Right hindlimb (tissue), 1 donor: ENCODE measurements at places on chromosomes 6 and 20.

DNA sequence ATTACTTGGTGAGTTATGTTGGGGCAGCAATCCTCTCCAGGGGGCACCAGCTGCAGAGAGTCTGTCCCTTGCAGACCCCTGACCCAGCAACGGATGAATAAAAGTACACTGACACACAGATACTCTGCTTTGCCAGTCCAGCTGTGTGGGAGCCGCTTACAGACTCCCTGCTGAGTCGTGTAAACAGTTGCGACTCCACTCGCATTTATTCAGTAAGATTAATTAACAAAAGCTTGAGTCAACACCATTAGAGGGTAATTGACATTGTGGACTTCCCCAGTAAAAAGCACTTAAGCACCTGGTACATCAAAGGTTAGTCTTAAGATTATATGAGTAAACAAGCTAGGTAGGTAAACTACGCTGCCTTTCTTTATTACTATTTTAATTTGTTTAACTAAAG is 92.0 kb upstream of the TMEM181 start:
- no peak for DNase-seq

DNA sequence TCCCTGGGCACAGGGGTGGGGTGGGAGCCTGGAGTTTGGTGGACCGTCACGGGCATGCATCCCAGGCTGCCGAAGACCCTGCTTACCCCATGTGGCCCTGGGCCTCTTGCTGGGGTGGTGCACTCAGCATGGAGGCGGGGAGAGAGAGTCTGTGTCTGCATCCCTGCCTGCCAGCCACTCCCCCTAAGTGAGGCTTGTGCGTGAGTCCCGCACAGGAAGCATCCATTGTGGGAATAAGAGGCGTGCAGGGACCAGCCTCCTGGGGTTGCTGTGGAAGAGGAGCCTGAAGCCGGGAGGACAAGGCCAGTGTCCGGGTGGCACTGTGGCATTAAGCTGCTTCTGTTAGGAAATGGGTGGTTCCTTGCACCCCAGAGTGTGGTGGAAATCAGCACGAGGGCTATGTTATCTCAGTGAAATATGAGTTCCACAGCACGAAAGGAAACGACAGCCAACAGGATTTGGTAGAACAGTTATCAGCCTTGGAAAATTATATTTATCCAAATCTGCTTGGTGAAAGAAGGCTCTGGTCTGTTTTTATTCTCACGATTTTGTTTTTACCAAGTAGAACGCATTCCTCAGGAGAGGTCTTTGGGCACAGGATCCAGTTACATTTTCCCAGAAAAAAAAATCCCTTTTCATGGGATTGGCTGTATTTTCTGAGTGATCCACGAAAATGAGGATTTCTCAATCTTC is 35.7 kb downstream of the CDH4 start:
- no peak for DNase-seq

- no peak for DNase-seq
Observed at GRCh38 chr6:170030821-170031471, 259.9 kb downstream of the DLL1 start.

DNA sequence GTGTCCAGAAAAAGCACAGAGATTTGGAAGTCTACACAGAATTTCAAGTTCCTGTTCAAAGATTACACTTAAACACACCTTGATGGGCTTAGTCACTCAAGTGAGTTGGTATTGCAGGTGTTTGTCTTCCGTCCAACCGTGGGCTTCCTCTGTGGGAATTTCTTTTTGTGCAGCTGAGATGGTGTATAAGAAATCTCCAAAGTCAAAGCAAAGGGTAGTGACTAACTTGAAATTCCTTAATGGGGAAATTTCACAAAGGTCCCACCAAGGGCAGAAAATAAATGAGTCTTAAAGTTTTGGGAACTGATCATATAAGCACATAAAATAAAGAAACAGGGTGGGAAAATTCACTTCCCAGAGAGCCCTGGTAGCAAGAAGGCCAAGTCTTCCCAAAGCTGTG is 102.0 kb upstream of the TNFAIP3 start:
- DNase-seq = no peak

DNA sequence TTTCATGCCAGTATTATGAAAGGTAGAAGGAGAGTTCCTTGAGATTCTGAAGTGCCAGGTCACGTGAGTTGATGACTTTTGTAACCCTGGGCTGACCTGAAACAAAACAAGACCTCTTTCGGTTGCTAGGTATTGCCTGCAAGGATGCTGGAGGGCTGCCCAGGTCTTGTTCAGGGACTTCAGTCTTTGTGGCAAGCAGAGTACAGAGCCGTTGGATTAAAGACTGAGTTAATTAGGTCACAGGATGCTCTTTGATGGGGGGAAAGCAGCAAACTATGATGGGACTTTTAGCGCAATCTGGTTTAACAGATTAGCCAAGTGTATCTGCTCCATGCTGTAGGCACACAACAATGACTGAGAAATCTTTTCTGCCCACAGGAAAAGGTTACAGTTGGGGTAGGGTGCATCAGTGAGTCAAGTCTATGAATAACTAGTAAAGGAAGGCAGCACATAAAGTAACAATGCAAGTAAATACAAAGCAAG is 12.8 kb upstream of the ELOVL5 start:
- no peak for DNase-seq

GRCh38 chr6:136982928-136983327 is 60.8 kb downstream of the SLC35D3 start:
- DNase-seq = no peak

- DNase-seq = no peak
Observed at GRCh38 chr20:47354714-47355488, 1.6 kb downstream of the ZMYND8 start.

- no peak for DNase-seq
Observed at GRCh38 chr6:161010418-161010817, 18.8 kb downstream of the MAP3K4 start.

DNA sequence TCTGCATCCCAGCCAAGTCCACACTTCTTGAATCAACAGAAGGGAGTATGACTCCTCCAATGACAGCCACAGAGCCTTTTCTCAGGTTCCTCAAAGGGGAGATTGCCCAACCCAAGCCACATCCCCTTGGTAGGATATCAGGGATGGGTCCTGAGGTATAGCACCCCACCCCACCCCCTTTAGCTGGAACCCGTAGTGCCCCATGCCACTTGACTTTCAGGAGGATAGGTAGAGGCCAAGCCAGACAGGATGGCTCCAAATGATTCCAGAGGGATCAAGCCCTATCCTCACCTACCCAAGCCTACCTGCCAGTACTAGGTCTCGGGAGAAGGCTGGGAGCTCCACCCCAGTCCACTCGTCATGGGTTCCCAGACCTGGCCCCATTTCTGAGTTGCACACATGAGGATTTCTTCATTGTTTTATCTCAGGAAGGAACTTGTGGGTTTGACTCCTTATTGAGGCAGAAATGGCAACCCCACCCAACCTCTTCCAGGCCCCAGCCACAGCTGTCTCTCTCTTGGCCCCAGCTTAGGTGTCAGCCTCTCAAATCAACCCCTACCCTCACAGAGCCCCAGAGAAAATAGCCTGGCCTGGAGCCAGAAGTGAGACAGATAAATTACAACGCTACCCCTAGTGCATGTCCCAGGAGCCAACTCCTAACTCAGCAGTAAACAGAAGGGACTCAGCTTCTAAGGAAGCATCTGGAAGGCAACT is 3.6 kb downstream of the CCND3 start:
- DNase-seq = peak; percentile 51

DNA sequence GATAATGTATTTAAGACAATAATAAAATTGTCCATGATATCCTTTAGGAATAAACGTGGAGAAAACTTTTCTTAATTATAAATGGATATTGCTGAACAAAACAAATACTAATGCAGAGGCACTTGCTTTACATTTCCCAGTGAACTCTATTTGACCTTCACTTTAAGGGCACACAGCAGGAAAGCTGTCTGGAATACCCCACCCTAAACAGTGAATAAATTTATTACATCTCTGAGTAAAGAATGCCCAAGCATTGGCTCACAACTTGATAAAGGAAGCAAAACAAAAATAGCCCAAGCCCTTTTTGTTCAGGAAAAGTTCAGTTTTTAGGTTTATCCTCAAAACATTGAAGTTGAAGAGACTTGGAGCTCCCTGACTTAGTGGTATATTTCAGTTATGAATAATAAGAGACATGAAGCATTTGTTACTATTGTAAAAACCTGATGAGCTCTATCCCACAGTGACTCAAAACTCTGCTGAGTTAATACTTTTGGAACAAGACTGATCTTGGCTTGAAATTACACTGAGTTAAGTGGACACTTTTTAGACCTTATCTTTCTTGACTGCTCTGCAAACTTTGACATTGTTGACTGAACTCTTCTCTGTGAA is 353.9 kb downstream of the BCKDHB start:
- no peak for DNase-seq

DNA sequence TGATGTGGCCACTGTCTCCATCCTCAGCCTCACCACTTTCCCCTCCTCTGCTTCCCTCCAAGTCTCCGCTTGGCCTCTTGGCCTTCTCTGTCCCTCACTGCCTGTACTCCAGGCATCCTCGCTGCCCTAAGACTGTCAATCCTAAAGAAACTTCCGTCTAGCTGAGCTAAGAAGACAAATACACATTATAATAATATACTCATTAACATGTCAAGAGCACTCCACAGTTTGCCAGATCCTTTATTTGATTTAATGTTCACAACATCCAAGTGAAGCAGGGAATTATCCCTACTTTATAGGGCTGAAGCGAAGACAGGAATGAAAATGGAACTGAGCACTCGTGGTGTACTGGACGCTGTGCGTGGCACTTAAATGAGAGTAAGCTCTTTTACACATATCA is 72.4 kb upstream of the SLC22A23 start:
- DNase-seq = no peak

DNA sequence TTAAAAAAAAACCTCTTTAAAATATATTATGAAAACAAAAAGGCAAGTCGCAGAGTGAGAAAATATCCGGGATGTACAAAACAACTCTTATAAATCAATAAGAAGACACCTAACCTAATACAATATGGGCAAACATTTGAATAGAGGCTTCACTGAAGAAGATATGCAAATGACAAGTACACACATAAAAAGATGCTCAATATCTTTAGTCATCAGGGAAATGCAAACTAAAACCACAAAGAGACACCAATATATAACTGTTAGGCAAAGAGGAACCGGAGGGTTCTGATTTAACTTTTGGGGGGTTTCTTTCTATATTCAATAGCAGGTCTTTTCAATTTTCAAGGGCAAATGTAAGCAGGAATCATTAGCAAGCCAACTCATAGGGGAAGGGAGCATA is 480.7 kb upstream of the SPTLC3 start:
- DNase-seq = no peak

- DNase-seq = no peak
Observed at GRCh38 chr6:7562769-7563168, 21.3 kb downstream of the DSP start.

- no peak for DNase-seq
Observed at GRCh38 chr6:79377888-79378348, 143.4 kb upstream of the HMGN3 start.

- DNase-seq = no peak
Observed at GRCh38 chr20:15162079-15162647, 824.8 kb upstream of the FLRT3 start.

GRCh38 chr6:41560431-41561192 is 14.4 kb downstream of the FOXP4 start:
- DNase-seq = peak; percentile 48

- DNase-seq = no peak
Observed at GRCh38 chr20:11502061-11502460, 415.6 kb upstream of the BTBD3 start.

DNA sequence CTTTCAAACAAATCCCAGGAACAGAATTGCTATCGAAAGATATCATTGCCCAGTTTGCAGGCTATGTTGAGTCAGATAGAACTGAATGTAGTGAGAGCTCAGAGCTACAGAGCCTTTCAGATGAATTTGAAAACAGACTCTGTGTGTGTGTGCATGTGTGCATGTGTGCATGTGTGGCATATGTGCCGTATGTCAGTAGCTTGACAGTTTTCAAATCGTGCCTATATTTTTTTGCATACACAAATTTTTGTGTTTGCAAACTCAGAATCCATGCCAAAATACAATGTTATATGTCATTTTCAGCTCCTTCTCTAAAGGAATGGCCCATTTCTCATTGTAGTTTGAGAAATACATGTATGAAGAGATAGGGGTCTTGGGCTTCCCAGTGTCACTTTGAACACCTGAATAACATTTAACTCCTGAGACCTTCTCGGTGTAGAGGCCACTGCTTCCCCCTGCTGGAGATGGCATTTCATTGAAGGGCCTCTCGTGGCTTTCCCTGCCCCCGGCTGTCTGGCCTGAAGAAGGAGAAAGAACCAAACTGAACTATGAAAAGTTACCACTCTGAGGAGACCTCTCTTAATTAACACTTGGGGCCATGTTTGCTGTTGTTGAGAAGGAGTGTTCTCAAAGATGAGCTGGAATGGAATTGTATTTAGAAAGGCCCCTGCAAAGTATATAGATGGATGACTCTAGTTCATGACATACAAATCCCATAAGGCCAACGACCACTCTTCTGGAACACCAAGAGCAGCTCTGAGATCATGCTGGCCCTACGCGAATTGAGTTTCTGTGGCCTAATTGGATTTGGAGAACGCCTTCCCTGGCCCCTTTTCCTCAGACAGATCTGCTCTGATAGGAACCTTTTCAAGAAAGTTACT is 58.7 kb downstream of the VAPB start:
- no peak for DNase-seq

GRCh38 chr6:107635057-107635515 is 145.2 kb downstream of the SOBP start:
- DNase-seq = no peak

GRCh38 chr6:147716434-147716833 is 207.9 kb downstream of the SAMD5 start:
- no peak for DNase-seq

DNA sequence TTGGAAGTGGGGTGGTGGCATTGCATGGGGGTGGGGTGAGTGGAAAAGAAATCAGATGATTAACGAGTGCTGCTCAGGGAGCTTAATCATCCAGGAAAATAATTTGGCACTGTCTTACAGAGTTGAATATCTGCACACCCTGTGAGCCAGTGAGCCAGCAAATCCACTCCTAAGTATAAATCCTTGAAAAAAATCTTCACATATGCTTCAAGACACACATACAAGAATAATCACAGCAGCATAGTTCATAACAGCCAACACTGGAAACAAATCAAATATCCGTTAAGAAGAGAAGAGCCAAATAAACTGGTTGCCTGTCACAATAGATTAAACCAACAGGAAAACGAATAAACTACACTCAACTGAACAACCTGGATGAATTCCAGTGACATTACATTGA is 62.8 kb downstream of the SAMD3 start:
- DNase-seq = no peak

GRCh38 chr20:63400486-63401210 is 39.5 kb upstream of the CHRNA4 start:
- no peak for DNase-seq

DNA sequence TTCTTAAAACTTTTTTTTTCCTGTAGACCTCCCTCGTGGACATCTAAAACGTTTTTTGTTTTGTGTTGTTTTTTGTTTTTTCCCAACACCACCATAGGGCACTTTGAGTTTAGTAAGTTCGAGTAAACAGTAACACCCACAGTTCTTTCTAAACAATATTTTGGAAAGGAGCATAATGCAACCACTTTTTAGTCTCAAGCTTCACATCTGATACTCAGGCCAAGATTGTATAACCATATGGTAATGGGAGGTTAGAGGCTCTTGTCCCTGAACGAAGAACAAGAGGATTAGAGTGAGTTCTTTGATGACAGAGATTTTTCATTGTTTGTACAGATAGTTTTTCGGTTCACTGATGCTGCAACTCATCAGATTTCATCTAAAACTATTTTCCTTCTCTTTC is 144.6 kb downstream of the MTHFD1L start:
- no peak for DNase-seq
